Type B pancreatic cell (in vitro differentiated cells): ENCODE measurements at places on chromosomes 16 and 17.

- H3K27ac ChIP-seq = no peak overlapping the region
- H3K36me3 ChIP-seq = no peaks in the 10 kb centered on the region
- H3K4me3 ChIP-seq = no peak overlapping the region
- DNase-seq = no peak
- H3K27me3 ChIP-seq = peaks cover 14% of the 10 kb centered on the region
Measured at GRCh38 chr16:84252184-84252583, 12.4 kb upstream of the KCNG4 start.

GRCh38 chr16:3698941-3699340 lies 18.4 kb downstream of the TRAP1 start:
- no peak for DNase-seq
- H3K4me1 ChIP-seq = peaks cover 18% of the 10 kb centered on the region
- H3K27ac ChIP-seq = no peak overlapping the region
- peaks cover 4% of the 10 kb centered on the region for H3K36me3 ChIP-seq
- no peak overlapping the region for H3K4me3 ChIP-seq

DNA sequence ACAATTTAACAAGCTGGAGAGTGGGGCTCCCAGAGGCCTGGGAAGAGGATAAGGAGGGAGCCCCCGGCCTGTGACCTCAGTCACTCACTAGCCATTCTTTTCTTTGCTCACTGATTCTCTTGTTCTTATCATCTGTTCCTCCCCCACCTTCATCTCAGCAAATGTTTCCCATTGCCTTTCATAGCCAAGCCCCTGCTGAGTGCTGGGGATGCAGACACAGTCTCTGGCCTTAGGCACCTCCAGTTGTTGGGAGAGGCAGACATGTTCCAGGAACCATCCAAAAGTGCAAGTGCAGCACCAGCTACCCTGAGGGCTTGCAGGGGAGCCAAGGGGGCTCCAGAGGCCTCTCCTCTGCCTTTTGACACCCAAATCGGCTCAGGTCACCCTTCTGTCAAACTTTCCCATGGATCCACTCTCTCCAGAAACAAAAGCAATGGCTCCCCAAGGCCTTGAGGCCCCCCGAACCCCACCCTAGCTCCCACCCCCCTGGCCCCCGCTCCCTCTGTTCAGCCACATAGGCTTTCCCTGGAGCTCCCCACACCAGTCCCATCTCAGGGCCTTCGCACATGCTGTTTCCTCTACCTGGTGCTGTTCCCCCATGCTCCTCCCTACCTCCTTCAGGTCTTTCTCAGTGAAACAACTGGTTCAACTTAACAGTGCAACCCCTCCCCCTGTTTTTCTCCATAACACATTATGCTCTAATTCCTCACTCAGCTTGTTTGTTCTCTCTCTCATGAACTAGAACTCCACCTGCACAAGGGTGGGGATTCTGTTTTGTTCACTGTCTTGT lies 14.9 kb upstream of the KCNJ12 start:
- no peaks in the 10 kb centered on the region for H3K36me3 ChIP-seq
- H3K4me1 ChIP-seq = peaks cover 24% of the 10 kb centered on the region
- no peak overlapping the region for H3K27ac ChIP-seq
- H3K27me3 ChIP-seq = peaks cover 13% of the 10 kb centered on the region
- no peak for DNase-seq
- H3K4me3 ChIP-seq = no peak overlapping the region

DNA sequence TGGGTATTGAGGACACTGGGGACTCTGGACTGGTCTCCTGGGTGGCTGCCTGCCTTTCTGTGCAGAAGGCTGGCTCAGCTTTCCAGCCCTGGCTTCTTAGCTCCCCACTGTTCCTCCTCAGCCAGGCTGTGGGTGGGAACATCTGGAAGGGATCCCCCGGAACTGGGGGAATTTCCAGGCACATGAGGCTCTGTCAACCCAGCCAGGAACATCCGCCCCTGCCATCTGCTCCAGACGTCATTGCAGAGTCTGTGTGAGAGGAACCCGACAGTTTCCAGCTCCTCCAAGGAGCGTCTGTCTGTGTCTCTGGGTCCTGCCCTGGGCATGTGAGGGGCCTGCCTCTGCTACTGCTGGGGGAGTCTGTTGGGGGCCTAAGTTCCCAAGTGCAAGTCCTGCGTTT lies 36.2 kb upstream of the CRHR1 start:
- DNase-seq = no peak
- H3K4me3 ChIP-seq = no peak overlapping the region
- H3K27me3 ChIP-seq = peaks cover 58% of the 10 kb centered on the region
- H3K4me1 ChIP-seq = no peaks in the 10 kb centered on the region

GRCh38 chr16:595942-596735 lies 6.3 kb downstream of the RAB40C start:
- peaks cover 9% of the 10 kb centered on the region for H3K36me3 ChIP-seq
- DNase-seq = no peak
- no peaks in the 10 kb centered on the region for H3K27me3 ChIP-seq
- H3K27ac ChIP-seq = peak overlapping the region; percentile 39
- H3K4me3 ChIP-seq = no peak overlapping the region

DNA sequence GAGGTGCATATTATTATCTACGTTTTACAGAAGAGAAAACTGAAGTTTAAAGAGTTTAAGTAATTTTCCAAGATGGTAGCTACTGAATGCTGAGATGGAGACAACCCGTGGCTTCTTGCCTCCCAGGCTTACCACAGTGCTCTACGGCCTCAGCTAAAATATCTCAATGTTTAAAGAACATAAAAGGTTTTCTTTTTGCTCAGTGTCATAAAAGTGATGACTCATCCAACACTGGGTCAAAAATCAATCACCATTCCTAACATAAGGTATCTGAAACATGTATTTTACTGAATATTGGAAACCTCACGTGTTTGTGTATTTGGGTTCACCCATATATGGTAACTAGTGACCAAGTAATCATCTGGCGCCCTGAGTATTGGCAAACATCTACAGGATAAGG lies 18.4 kb downstream of the ABCA9 start:
- H3K27ac ChIP-seq = no peak overlapping the region
- peaks cover 3% of the 10 kb centered on the region for H3K4me1 ChIP-seq
- no peaks in the 10 kb centered on the region for H3K27me3 ChIP-seq
- DNase-seq = no peak

DNA sequence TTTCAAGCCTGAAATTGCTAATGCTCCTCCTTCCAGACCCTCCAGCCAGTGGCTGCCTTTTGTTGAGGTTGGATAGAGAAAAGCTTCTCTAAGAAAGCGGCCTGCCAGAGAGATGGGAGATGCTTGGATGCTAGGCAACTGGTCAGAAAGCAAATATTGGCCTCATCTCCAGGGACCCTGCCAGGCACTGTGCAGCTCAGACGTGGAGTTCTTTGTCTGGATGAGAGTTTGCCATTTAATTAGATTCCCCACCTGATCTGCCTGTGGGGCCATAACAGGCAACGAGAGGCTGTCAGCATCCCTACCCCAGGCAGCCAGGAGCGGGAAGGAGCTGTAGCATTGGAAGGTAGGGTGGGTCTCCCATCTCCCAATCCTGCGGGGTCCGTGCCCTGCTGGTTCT lies 52.7 kb downstream of the ASIC2 start:
- H3K27me3 ChIP-seq = peaks cover 49% of the 10 kb centered on the region
- no peaks in the 10 kb centered on the region for H3K4me1 ChIP-seq
- no peak for DNase-seq
- no peak overlapping the region for H3K27ac ChIP-seq
- no peak overlapping the region for H3K4me3 ChIP-seq

DNA sequence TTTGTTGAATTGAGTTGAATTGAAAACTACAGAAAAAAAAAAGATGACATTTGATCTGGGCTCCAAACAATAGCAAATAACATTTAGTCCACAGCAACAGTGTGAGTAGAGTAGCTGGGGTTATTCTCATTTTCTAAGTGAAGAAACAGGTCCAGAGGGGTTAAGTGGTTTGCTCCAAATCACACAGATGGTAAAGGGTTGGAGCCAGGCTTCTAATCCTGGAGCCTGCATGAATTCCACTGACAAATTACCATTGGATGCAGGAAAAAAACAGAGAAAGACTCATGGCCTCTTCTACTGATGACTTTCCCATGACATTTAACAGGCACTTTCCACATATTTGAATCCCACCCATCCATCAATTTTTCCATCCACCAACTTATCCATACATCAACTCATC lies 182.4 kb downstream of the HS3ST4 start:
- H3K36me3 ChIP-seq = no peaks in the 10 kb centered on the region
- H3K4me3 ChIP-seq = no peak overlapping the region
- no peak for DNase-seq
- H3K4me1 ChIP-seq = no peaks in the 10 kb centered on the region
- no peak overlapping the region for H3K27ac ChIP-seq
- H3K27me3 ChIP-seq = peaks cover 9% of the 10 kb centered on the region

DNA sequence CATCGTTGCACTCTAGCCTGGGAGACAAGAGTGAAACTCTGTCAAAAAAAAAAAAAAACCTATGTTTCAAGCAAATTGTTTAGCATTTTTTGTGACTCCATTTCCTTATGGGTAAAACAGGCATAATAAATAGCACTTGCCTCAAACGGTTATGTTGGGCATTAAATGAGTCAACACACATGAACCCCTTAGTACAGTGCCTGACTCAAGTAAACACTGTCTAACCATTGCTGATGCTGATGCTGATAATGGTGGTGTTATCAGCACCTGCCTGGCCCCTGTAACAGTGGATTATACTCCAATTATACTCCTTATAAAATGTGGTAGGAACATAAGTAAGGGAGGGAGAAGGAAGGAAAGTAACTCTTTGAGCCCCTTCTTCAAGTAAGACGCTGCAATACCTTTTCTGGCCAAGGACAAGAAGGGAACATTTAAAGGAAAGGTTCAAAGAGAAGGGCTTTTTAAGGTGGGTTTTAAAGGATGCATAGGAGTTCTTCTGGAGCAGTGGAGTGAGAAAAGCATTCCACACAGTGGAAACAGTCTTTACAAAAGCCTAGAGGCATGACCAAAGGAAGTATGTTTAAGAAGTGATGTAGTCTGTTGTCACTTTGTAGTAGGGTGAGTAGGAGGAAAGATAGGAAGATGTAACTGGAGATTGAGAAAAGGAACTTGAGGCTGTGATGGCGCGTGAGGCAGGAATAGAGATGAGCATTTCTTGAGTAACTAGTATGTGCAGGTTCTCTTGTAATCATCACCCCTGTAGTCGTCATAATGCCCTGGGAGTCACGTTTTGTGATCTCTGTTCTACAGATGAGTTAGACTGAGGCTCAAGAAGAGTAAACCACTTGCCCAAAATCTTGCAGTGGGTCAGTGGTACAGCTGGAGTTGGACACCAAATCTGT lies 4.3 kb downstream of the SCNN1B start:
- H3K4me3 ChIP-seq = no peak overlapping the region
- DNase-seq = no peak
- H3K36me3 ChIP-seq = no peaks in the 10 kb centered on the region
- peaks cover 4% of the 10 kb centered on the region for H3K4me1 ChIP-seq

- H3K4me1 ChIP-seq = peaks cover 5% of the 10 kb centered on the region
- H3K4me3 ChIP-seq = no peak overlapping the region
- DNase-seq = no peak
- H3K27ac ChIP-seq = no peak overlapping the region
Measured at GRCh38 chr17:29131814-29132682, 48.1 kb downstream of the MYO18A start.

GRCh38 chr17:13806092-13806491 lies 204.4 kb upstream of the HS3ST3A1 start:
- H3K4me1 ChIP-seq = no peaks in the 10 kb centered on the region
- H3K27ac ChIP-seq = no peak overlapping the region
- no peak for DNase-seq
- H3K4me3 ChIP-seq = no peak overlapping the region
- H3K36me3 ChIP-seq = peaks cover 4% of the 10 kb centered on the region
- H3K27me3 ChIP-seq = no peaks in the 10 kb centered on the region

DNA sequence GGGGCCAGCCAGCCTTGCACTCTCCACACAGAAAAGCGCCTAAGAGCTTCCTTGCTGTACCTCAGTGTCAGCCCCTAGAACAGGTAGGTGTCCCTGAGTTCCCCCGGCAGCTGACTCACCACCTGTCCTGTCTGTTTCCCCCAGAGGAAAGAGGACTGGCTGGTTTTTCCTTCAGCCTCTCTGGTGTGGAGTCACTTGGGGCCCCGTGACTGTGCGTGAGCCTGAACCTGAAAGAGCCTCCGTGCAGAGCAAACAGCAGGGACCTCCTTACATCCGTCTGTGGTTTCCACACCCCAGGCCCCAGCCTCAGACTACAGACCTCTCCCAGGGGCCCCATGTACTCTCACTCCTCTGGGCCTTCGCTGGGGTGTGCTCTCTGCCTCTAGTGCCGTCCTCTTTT lies 87.8 kb downstream of the GNAO1 start:
- H3K4me3 ChIP-seq = no peak overlapping the region
- H3K27me3 ChIP-seq = no peaks in the 10 kb centered on the region
- H3K36me3 ChIP-seq = no peaks in the 10 kb centered on the region
- H3K4me1 ChIP-seq = peaks cover 26% of the 10 kb centered on the region

GRCh38 chr17:9071016-9071415 lies 49.7 kb downstream of the NTN1 start:
- no peaks in the 10 kb centered on the region for H3K36me3 ChIP-seq
- H3K4me3 ChIP-seq = no peak overlapping the region
- H3K27ac ChIP-seq = no peak overlapping the region
- DNase-seq = no peak
- H3K27me3 ChIP-seq = peaks cover 2% of the 10 kb centered on the region

- no peaks in the 10 kb centered on the region for H3K4me1 ChIP-seq
- peaks cover 11% of the 10 kb centered on the region for H3K36me3 ChIP-seq
- no peaks in the 10 kb centered on the region for H3K27me3 ChIP-seq
- no peak overlapping the region for H3K27ac ChIP-seq
- DNase-seq = no peak
Measured at GRCh38 chr16:28309811-28310311, 17.5 kb downstream of the SBK1 start.

GRCh38 chr16:11484691-11485258 lies 101.9 kb downstream of the LITAF start:
- no peaks in the 10 kb centered on the region for H3K27me3 ChIP-seq
- no peaks in the 10 kb centered on the region for H3K4me1 ChIP-seq
- H3K27ac ChIP-seq = no peak overlapping the region
- H3K36me3 ChIP-seq = no peaks in the 10 kb centered on the region
- H3K4me3 ChIP-seq = no peak overlapping the region
- DNase-seq = no peak

- H3K36me3 ChIP-seq = no peaks in the 10 kb centered on the region
- H3K4me3 ChIP-seq = no peak overlapping the region
- no peak for DNase-seq
- no peaks in the 10 kb centered on the region for H3K4me1 ChIP-seq
- H3K27ac ChIP-seq = no peak overlapping the region
- H3K27me3 ChIP-seq = peaks cover 60% of the 10 kb centered on the region
Measured at GRCh38 chr17:42174126-42174783, 6.7 kb downstream of the KCNH4 start.

- peaks cover 4% of the 10 kb centered on the region for H3K4me1 ChIP-seq
- peak overlapping the region; percentile 35 for H3K4me3 ChIP-seq
- peaks cover 19% of the 10 kb centered on the region for H3K36me3 ChIP-seq
- H3K27ac ChIP-seq = peak overlapping the region; percentile 82
Measured at GRCh38 chr17:28698253-28698941, 13.3 kb downstream of the PROCA1 start.

DNA sequence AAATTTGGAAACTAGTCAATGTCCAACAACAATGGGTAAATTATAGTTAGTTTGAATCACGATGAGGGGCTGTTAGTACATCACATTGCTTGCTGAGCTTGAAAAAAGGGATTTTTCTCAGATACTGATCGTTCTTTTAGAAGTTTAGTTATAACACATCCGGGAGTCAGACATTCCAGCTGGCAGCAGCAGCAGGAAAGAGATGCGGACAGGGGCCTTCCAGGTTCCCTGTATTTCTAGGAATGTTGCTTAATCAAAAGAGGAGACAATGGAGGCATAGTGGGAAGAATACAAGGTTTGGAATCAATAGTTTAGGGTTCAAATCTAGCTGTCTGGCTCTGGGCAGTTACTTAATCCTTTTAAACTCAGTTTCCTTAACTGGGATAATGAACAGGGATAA lies 27.8 kb downstream of the CDK5R1 start:
- no peak overlapping the region for H3K27ac ChIP-seq
- H3K27me3 ChIP-seq = peaks cover 1% of the 10 kb centered on the region
- peaks cover 26% of the 10 kb centered on the region for H3K4me1 ChIP-seq
- H3K4me3 ChIP-seq = no peak overlapping the region
- no peaks in the 10 kb centered on the region for H3K36me3 ChIP-seq

- H3K27me3 ChIP-seq = peaks cover 86% of the 10 kb centered on the region
- peaks cover 12% of the 10 kb centered on the region for H3K4me1 ChIP-seq
Measured at GRCh38 chr17:79602621-79603020, 8.2 kb downstream of the RBFOX3 start.
